CD4-positive, alpha-beta T cell (primary cell): ENCODE measurements at places on chromosomes 11 and 22. TPM values are rescaled to one million over a fixed set of nuclear protein-coding genes. Genes with fewer than 3 reads are reported as not detected.

GRCh38 chr11:43486141-43486540 is 127.4 kb downstream of the TTC17 start:
- H3K27ac ChIP-seq = no peak overlapping the region
- no peak overlapping the region for H3K4me3 ChIP-seq
- peaks cover 14% of the 10 kb centered on the region for H3K36me3 ChIP-seq

- DNase-seq = no peak
- H3K36me3 ChIP-seq = no peaks in the 10 kb centered on the region
- H3K27ac ChIP-seq = no peak overlapping the region
- H3K27me3 ChIP-seq = no peaks in the 10 kb centered on the region
Observed at GRCh38 chr11:126899961-126900748, 100.4 kb downstream of the KIRREL3 start.

DNA sequence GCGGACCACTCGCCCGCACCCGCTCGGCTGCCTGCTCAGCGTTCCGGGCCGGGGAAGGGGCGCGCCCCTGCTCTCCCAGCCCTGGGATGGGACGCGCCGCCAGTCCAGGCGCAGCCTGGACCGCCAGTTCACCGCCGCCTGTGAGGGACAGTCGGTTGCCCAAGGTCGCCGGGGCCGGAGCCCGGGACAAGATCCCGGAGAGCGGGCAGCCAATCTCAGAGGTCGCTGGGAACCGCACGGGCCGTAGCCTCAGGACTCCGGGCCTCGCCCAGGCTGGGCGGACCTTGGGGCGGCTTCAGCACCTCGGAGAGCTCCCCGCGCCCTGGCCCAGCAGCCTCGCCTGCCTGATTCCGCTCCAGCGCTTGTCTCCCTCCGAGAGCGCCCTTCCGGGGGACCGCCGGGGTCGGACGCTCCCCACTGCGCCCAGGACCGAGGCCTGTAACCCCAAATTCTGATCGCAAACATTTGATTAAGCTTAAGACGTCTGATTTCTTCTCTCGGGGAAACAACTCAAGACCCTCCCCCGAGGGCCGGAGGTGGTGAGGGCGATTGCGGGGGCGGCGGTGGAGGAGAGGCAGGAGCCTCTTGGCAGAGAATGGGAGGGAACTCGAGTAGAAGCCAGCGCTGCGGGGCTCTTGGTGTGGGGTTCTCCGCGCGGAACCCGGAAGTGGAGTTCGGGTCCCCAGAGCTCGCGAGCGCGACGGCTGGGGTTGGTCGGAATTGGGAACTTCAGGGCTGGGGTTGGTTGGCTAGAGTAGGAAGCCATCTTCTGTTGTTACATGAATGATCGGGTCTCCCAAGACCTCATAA is 1.1 kb upstream of the CHRM4 start:
- no peak overlapping the region for H3K27ac ChIP-seq
- H3K27me3 ChIP-seq = peaks cover 51% of the 10 kb centered on the region
- H3K4me3 ChIP-seq = peak overlapping the region; percentile 24
- peaks cover 2% of the 10 kb centered on the region for H3K36me3 ChIP-seq
- peaks cover 46% of the 10 kb centered on the region for H3K4me1 ChIP-seq
- peak; percentile 78 for DNase-seq

DNA sequence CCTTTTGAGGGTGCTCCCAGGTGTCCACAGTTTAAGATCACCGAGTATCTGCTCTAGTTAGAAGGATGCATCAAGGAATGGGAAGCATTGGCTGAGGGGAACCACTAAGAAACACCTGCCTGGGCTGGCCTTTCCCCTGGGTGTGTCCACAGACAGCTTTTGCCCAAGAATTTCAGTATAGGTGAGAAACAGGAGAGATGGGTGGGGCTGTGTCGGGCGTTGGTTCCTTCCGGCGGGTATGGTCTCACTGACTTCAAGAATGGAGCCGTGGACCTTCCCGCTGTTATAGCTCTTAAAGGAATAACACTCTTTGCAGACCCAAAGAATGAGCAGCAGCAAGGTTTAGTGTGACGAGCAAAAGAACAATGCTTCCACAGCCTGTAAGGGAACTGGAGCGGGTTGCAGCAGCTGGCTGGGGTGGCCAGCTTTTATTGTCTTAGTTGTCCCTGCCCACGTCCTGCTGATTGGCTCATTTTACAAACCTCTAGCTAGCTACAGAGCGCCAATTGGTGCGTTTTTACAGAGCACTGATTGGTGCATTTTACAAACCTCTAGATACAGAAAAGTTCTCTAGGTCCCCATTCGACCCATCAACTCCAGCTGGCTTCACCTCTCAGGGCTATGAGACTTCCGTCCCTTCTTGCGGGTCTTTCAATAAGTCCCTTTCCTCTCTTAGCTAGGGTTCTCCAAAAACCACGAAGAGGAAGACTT is 2.4 kb downstream of the FADS1 start:
- peak overlapping the region; percentile 71 for H3K4me3 ChIP-seq
- H3K36me3 ChIP-seq = no peaks in the 10 kb centered on the region
- H3K27me3 ChIP-seq = peaks cover 31% of the 10 kb centered on the region

DNA sequence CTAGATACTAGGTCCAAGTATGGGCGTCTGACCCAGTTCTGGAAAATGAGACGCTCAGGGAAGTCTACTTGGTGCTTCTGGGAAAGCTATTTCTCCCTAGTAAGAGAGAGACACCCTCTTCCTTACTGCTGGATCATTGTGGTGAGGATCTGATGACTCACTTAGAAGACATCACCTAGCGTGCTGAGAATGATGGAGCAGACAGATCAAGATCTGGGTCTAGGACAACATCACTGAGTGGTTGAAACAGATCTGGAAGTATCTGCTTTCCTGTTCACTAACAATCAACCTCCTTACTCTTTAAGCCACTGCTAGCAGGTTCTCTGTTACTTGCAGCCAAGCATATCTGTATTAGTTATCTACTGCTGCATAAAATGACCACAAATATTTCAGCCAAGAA is 38.3 kb upstream of the HMGXB4 start:
- DNase-seq = no peak
- H3K36me3 ChIP-seq = no peaks in the 10 kb centered on the region
- H3K27me3 ChIP-seq = no peaks in the 10 kb centered on the region
- no peak overlapping the region for H3K27ac ChIP-seq

GRCh38 chr11:32584921-32585320 is 1.3 kb downstream of the EIF3M start:
- H3K27ac ChIP-seq = no peak overlapping the region
- peaks cover 40% of the 10 kb centered on the region for H3K4me1 ChIP-seq
- peak overlapping the region; percentile 89 for H3K4me3 ChIP-seq
- no peaks in the 10 kb centered on the region for H3K27me3 ChIP-seq
- DNase-seq = no peak

DNA sequence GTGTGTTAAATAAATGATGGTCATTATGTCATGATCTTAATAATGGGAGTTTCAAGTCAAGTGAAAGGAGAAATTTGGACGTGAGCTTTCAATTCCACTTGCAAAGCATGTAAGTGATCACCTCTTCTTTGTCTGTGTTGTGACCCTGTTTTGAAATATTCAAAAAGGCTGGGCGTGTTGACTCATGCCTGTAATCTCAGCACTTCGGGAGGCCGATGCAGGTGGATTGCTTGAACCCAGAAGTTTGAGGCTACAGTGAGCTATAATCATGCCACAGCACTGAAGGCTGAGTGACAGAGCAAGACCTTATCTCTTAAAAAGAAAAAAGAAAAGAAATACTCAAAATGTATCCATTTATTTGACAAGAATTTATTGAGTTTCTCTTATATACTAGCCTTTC is 32.9 kb upstream of the EED start:
- no peaks in the 10 kb centered on the region for H3K36me3 ChIP-seq
- no peaks in the 10 kb centered on the region for H3K27me3 ChIP-seq
- H3K27ac ChIP-seq = no peak overlapping the region
- no peak for DNase-seq

- no peak overlapping the region for H3K27ac ChIP-seq
- DNase-seq = no peak
- H3K36me3 ChIP-seq = peaks cover 72% of the 10 kb centered on the region
- H3K27me3 ChIP-seq = no peaks in the 10 kb centered on the region
- no peak overlapping the region for H3K4me3 ChIP-seq
Observed at GRCh38 chr11:86275493-86276370, 26.3 kb upstream of the HIKESHI start.

GRCh38 chr11:22194306-22194705 is 1.4 kb downstream of the ANO5 start:
- peaks cover 11% of the 10 kb centered on the region for H3K27me3 ChIP-seq
- H3K36me3 ChIP-seq = no peaks in the 10 kb centered on the region
- no peak for DNase-seq
- peaks cover 4% of the 10 kb centered on the region for H3K4me1 ChIP-seq
- H3K4me3 ChIP-seq = no peak overlapping the region

- peak overlapping the region; percentile 82 for H3K27ac ChIP-seq
- DNase-seq = no peak
- no peaks in the 10 kb centered on the region for H3K27me3 ChIP-seq
- peaks cover 87% of the 10 kb centered on the region for H3K4me1 ChIP-seq
- peak overlapping the region; percentile 74 for H3K4me3 ChIP-seq
Observed at GRCh38 chr11:68839911-68840641, 1.6 kb downstream of the CPT1A start.

GRCh38 chr11:35927104-35927503 is 16.8 kb upstream of the LDLRAD3 start:
- no peaks in the 10 kb centered on the region for H3K4me1 ChIP-seq
- H3K27ac ChIP-seq = no peak overlapping the region
- DNase-seq = no peak
- H3K36me3 ChIP-seq = no peaks in the 10 kb centered on the region
- no peak overlapping the region for H3K4me3 ChIP-seq
- H3K27me3 ChIP-seq = no peaks in the 10 kb centered on the region

DNA sequence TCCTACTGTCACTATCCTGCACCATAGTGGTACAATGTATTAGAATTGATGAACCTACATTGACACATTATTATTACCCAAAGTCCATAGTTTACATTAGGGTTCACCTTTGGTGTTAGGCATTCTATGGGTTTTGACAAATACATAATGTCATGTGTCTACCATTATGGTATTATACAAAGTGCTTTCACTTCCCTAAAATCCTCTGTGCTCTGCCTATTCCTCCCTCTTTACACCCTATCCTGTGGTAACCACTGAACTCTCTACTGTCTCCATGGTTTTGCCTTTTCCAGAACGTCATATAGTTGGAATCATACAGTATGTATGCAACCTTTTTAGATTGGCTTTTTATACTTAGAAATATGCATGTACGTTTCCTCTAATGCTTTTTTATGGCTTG is 51.5 kb downstream of the CCDC15 start:
- H3K27ac ChIP-seq = no peak overlapping the region
- H3K36me3 ChIP-seq = no peaks in the 10 kb centered on the region
- no peak overlapping the region for H3K4me3 ChIP-seq
- H3K27me3 ChIP-seq = no peaks in the 10 kb centered on the region
- H3K4me1 ChIP-seq = no peaks in the 10 kb centered on the region
- no peak for DNase-seq

GRCh38 chr11:119432484-119433357 is 9.7 kb upstream of the THY1 start:
- DNase-seq = no peak
- H3K27me3 ChIP-seq = peaks cover 2% of the 10 kb centered on the region
- no peak overlapping the region for H3K4me3 ChIP-seq
- no peaks in the 10 kb centered on the region for H3K36me3 ChIP-seq
- H3K4me1 ChIP-seq = no peaks in the 10 kb centered on the region
- no peak overlapping the region for H3K27ac ChIP-seq

DNA sequence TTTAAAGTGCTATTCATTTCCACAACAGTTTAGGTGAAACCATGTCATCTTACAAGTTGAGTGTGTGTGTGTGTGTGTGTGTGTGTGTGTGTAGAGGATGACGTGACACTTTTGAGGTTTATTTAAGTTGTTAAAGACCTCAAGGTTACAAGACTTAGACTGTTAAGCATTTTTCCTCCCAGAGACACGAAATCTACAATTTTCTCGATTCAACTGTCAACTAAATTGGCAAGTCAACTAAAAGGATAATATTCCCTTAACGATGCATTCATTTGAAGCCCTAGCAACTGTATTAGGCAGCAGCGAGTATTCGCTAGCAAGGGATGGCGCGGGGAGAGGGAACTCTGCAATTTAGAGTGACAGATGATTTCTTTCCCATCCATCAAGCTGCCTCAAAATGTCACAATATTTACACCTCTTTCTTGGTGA is 17.6 kb upstream of the BDNF start:
- H3K4me1 ChIP-seq = peaks cover 4% of the 10 kb centered on the region
- H3K4me3 ChIP-seq = no peak overlapping the region
- H3K27me3 ChIP-seq = peaks cover 41% of the 10 kb centered on the region
- H3K27ac ChIP-seq = no peak overlapping the region

- no peak overlapping the region for H3K4me3 ChIP-seq
- no peak overlapping the region for H3K27ac ChIP-seq
- no peaks in the 10 kb centered on the region for H3K36me3 ChIP-seq
- no peaks in the 10 kb centered on the region for H3K27me3 ChIP-seq
Observed at GRCh38 chr11:5550440-5551095, 2.2 kb upstream of the OR52H1 start.

DNA sequence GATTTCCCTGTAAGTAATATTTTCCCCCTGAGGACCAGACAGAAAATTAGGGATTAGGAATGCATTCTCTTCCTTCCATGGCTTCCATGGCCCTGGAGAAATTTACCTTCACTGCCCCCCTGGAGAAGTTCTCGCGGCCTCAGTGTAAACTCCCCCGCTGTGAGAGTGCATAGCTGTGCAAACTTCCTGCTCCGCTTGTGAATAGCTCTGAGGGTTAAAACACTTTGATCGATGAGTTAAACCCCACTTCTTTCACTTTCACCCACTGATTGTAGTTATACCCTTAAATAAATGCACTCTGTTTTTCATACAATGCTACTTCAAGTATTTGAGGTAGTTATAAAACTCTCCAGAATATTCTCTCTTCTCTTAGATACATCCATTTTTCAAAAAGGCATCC is 190.8 kb downstream of the DSCAML1 start:
- no peaks in the 10 kb centered on the region for H3K4me1 ChIP-seq
- H3K27ac ChIP-seq = no peak overlapping the region
- H3K36me3 ChIP-seq = no peaks in the 10 kb centered on the region
- H3K4me3 ChIP-seq = no peak overlapping the region
- no peaks in the 10 kb centered on the region for H3K27me3 ChIP-seq
- DNase-seq = no peak

DNA sequence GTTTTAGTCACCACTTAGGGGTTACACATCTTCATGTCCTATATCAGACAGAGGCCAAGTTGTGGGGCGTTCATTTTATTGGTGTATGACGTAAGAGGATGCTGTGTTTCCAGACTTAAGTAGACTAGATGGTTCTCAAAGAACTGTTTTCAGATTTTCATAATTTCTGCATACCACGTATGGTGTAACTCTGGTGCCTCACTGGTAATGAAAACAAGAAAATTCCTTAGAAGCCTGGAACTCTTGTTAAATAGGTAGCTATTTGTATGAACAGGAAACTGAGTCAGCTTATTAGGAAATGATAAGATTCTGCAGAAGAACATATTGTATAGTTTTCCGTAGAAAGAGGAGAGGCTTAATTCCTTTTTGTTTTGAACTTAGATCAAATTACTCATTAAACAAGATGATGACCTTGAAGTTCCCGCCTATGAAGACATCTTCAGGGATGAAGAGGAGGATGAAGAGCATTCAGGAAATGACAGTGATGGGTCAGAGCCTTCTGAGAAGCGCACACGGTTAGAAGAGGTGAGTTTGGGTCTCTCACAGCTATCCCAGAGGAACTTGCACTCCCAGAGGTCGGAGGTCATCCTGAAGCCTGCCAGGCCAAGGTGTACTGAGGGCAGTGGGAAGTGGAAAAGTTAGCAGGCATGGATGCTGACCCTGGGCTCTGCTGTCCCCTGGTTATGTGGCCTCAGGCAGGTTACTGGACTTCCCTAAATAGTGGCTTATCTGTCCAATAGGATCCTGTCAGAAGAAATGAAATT is 3.9 kb downstream of the CDC45 start:
- H3K27ac ChIP-seq = no peak overlapping the region

The MS4A12 gene
- not detected for total RNA-seq

The ARHGAP42 gene
- not detected for total RNA-seq

The DMC1 gene
- total RNA-seq = 0.52 TPM

The OR8G5 gene
- not detected for total RNA-seq

The NAV2 gene
- 0.64 TPM for total RNA-seq

The TYR gene
- total RNA-seq = not detected

The GGT1 gene
- total RNA-seq = 19.7 TPM

The MS4A14 gene
- not detected for total RNA-seq

The SAA2 gene
- total RNA-seq = not detected

The NCR3LG1 gene
- 2.2 TPM for total RNA-seq

The CDKN1C gene
- total RNA-seq = 1.9 TPM
